Stimulated activated CD8-positive, alpha-beta memory T cell treated with anti-CD3 and anti-CD28 coated beads, Interleukin-7, amount 100 ng/mL, for 24 hours (primary cell): ENCODE measurements at places on chromosomes 11 and 22.

DNA sequence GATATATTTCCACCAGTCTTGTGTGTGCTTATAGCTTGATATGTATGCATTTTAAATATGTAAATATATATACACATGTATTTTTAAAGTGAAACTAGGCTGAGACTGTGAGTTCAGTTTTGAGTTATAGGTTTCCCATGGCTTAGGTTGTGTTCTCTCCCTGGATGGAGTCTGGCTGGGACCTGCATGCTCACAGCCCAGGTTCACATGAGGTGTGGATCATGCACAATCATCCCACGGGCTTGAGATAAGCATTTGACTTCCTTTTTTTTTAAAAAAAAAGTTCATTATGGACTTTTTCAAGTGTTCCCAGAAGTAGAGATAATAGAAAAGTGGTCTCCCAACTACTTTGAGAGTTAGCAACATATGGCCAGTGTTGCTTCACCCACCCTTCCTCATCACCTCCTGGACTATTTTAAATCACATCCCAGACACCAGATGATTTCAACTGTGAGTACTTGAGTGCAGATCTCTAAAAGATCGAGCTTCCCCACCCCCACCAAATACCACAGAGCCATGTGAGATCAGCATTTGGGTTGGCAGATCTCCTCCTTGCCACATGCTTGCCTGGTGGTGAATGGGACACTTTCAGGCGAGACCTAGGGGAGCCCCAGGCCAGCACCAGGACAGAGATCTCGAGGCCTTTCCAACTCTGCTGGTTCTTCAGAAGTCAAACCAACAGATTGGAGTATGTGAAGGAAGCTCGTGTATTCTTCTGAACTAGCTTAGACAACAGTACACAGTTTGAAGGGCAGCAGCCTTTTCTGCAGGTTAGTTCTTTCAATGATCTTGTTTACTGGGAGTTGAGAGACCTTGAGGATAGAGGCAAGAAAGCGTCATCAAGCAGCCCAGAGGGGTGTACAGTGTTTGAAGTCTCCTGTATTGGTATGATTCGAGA lies 15.9 kb downstream of the MED15 start:
- DNase-seq: no peak

- no peak for DNase-seq
Observed at GRCh38 chr11:882596-882995, 28.0 kb downstream of the CHID1 start.

DNA sequence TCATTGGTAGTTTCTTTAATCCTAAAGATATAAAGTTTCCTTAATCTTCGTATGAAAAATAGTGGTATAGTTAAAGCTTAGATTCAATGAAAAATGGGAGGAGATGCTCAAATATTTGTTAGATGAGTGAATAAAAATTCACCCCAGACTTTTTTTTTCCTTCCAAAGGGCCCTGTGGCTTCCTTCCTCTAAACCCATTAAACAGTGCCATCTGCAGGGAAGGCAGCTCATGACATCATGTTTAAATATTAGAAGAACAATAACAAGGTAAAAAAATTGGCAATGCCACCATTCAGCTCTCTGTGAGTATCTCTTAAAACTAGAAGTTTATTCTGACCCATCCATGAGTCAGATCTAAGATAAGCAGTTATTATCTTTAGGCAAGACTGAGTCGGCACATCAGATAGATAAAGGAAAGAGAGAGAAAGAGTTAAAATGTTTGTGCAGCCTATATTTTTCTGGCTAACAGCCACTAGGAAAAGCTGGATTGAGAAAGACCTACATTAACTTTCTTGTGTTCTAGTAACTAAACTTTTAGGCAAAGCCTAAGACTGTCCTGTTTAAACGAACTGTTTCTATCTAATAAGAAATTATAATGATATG lies 19.1 kb upstream of the OOSP1 start:
- no peak for DNase-seq

- no peak for DNase-seq
Observed at GRCh38 chr11:131195661-131196517, 174.5 kb upstream of the NTM start.

- DNase-seq: peak; percentile 92
Observed at GRCh38 chr22:26512149-26512793, at the start of gene TFIP11. TSS of gene TFIP11 (minus strand) at chr22:26512473. CDS start at chr22:26510272, 2,201 bp downstream.

DNA sequence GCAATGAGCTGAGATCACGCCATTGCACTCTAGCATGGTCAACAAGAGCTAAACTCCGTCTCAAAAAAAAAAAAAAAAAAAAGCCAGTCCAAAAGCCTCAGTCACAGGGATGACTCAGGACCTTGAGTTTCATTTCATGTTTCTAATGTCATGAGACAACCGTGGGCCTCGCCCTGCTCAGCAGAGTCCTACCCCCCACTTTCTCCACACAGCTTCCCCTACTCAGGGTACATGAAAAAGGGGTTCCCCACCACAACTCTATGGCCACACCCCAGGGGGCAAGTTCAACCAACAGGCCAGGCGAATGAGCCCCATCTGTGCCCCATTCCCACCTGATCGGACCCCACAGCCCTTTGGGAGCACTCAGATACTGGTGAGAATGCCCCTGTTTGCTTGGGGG lies 24.3 kb upstream of the ADA2 start:
- DNase-seq: no peak

- no peak for DNase-seq
Observed at GRCh38 chr11:35242412-35243242, 103.7 kb downstream of the CD44 start.

DNA sequence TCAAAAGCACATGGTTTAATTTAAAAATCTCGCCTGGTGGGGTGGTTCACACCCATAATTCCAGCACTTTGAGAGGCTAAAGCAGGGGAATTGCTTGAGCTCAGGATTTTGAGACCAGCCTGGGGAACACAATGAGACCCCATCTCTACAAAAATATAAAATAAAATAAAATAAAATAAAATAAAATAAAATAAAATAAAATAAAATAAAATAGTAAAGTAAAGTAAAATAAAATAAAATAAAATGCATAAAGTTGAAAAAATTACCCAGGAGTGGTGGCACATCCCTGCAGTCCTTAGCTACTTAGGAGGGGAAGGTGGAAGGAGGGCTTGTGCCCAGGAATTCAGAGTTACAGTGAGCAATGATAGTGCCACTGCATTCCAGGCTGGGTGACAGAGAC lies 88.7 kb upstream of the MS4A8 start:
- DNase-seq: no peak

DNA sequence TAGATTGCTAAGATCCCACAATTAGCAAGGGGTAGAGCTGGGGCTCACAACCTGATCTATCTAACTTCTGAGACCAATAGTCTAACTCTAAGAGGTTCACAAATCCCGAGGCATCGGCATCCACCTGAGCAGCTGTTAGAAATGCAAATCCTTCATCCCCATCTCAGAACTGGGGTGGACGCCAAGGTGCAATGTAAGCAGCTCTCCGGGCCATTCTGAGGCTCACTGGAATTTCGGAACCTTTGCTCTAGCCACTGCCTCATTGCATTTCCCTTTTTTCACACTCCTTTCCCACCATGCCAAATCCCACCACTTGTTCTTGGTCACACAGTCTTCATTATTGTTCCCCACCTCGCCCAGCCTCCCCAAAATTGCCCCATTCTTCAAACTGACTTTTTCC lies 29.8 kb downstream of the MAML2 start:
- no peak for DNase-seq

DNA sequence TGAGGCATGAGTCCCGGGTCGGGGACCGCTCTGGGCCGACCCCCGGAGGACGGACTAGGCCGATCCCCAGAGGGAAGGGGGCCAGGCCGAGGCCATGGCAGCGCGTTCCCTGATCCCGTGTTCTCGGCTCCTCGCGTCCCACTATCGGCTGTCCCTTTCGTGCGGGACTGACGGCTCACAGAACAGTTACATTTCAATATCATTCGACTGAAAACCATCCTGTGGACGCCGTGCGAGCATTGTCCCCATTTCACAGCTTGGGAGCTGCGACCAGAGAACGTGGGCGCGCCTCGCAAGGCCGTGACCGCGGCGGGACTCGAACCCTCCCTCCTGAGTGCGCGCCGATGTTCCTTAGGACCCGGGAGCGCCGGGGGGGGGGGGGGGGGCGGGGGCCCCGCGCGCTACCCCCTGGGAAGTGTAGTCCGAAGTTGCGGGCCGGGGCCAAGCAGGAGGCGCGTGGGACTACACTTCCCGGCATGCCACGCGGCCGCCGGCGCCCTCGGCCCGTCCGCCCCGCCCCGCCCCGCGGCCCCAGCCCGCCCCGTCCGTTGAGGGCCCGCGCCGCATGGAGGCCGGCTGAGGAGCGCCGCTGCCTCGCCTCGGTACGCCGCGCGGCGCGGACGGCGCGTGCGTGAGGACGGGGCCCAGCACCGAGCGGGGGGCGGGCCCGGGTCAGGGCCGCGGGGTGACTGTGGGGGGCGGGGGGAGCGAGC lies at the start of gene TRABD:
TSS of gene TRABD (plus strand) at position 539 of the 713 bp plus-strand sequence. CDS start 7,148 bp downstream, outside the sequence.
- peak; percentile 59 for DNase-seq

DNA sequence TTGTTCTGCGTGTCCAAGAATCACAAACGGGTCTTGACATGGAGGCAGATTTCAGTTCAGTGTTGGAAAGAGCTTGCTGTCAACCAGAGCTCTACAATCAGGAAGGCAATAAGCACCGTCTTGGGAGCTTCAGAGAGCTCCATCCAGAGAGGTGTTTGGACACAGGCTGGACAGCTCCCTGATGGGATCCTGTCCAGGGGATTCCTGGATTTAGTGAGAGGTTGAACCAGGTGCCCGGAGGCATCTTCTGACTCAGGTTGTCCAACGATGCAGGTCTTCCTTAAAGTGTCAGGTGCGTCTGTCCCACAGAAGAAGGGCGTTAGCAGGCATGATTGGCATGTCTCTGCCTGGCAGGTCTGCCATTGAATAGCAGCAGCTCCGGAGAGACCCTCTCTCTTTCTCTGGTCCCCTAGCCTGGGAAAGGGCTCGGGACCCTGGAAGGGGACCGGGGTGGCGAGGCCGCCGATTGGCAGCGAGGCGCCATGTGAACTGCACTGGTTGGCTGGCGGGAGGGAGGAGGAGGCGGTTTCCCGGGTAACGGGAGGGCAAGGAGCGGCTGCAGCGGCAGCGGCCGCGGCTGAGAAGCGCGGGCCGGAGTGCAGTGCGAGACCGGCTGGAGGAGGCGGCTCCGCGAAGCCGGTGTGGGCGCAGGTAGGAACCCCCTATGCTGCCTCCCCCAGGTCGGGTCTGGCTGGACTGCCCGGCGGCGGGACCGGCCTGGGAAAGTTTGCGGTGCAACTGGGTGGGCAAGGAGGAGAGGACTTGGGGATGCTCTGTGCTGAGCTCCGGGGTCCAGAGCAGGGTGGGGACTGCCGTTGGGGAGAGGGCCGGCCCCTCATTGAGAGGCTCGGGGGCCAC lies 104.1 kb upstream of the E2F8 start:
- no peak for DNase-seq

GRCh38 chr11:115745066-115745465 lies 240.9 kb upstream of the CADM1 start:
- no peak for DNase-seq

GRCh38 chr11:112725636-112726035 lies 235.6 kb upstream of the NCAM1 start:
- no peak for DNase-seq

DNA sequence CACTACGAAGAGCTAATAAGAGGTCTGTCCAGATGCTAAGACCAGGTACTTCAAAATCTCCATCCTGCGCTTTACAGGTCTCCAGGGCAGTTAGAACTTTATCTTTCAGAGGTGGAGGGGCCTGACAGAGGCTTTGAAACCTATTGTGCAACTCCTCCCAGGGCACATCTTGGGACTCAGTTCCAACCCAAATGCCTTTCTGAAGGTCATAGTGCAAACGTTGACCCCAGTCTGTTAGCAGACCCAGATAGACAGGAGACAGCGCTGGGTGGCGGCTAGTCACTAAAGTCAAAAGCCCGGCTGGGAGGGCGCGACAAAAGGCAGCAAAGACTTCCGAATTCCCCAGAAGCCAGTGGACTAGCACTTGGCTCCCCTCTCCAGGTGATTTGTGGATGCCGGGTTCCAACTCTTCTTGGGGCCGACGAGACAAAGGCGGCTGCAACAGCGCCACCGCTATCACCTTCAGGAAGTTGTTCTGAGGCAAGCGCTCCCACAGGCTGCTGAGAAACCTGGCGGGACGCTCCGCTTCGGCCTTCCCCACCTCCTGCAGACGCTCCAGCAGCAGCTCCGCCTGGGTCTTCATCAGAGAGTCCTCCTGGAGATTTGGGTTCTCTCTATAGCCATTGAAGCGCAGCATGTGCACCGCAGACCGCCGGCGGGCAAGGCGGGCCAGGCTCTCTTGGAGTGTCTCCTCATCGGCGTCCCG lies 728 bp downstream of the FANCF start:
- DNase-seq: peak; percentile 31

DNA sequence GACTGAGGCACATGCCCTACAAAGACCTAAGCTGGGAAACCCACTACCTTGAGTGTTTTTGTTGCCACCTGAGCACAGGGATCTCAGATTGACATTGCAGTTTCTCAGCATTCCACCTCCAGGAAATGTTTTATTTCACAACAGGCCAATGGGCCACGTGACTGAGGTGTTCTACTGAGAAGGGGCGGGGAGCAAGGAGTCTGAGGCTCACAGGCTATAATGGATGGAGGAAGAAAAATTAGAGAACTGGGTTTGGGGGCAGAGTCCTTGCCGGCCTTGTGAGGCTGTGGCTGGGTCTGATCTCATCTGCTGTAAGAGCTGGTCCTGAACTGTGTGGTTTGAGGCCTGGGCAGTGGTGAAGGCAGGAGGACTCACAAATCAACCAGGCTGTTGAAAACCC lies 40.7 kb downstream of the ZNF202 start:
- DNase-seq: no peak

- DNase-seq: no peak
Observed at GRCh38 chr11:95989076-95989605, 65.2 kb upstream of the MTMR2 start.

GRCh38 chr11:109957601-109958000 lies 135.6 kb upstream of the ZC3H12C start:
- DNase-seq: no peak

DNA sequence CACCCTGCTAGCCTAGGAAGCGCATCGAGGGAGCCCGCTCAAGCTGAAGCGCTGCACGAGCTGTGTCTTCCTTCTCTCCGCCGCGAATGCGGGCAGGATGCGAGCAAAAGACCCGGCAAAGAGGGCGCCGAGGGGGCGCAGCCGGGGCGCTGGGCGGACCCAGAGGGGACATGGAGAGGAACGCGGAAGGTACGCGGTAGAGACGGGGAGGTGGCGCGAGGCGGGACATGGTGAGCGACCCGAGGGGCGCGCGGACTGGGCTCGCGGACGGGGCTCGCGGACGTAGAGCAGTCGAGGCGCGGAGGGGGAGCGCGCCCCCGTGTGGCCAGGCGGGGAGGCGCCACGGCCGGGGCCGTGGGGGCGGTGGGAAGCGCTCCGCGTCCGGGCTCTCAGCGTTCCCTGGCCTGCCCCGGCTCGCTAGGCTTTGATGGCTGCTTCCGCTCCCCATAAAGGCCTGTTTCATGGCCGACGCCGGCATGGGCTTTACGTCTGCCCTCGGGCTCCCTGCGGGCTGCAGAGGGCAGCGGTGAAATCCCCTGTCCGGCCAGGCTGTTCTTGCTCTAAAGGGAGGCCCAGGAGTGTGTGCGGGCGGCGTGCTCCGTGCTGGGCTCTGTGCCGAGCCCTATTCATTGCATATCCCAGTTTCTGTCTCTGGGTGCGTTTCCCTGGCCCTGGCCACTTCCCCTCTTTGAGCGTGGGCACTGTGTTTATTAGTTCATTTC lies 31.2 kb upstream of the TRIM29 start:
- peak; percentile 20 for DNase-seq
